A673 (cell line): ENCODE measurements at places on chromosomes 7 and 10. TPM values are rescaled to one million over a fixed set of nuclear protein-coding genes. Genes with fewer than 3 reads are reported as not detected.

Gene GOLGA7B
- total RNA-seq: 0.63 and 0.64 TPM in 2 replicates

Gene TRIM50
- total RNA-seq: not detected in 2 replicates

Gene NKX1-2
- total RNA-seq: not detected in 2 replicates

Gene GTF2IRD1
- total RNA-seq: 73.6 and 80.4 TPM in 2 replicates

Gene ITPRID1
- total RNA-seq: 0.21 and 0.31 TPM in 2 replicates

Gene GIMAP2
- total RNA-seq: 4.3 TPM in 2 replicates

Gene AHR
- 11.8 and 13.5 TPM in 2 replicates for total RNA-seq

Gene STRIP2
- total RNA-seq: 9.1 and 10.7 TPM in 2 replicates

Gene ZNF777
- 19.3 and 19.6 TPM in 2 replicates for total RNA-seq

Gene SCIN
- total RNA-seq: 0.09 and 0.39 TPM in 2 replicates

Gene CCM2
- 35.2 and 36.0 TPM in 2 replicates for total RNA-seq

DNA sequence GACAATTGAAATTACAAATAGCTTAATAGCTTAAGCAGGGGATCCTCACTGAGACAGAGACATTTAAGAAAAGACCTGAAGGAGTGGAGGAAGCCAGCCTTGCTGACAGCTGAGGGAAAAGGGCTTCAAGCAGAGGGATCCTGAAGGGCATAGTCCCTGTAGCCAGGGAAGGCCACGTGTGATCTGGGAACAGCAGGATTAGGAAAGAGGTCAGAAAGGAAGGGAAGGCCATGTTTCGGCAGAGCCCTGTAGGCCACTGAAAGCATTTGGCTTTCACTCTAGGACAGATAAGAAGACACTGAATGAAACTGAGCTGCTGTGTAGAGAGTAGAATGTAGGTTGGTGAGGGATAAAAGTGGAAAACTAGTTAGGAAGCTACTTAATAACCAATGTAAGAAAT lies 3.4 kb upstream of the AKR1C8 start:
- DNase-seq: no peak

DNA sequence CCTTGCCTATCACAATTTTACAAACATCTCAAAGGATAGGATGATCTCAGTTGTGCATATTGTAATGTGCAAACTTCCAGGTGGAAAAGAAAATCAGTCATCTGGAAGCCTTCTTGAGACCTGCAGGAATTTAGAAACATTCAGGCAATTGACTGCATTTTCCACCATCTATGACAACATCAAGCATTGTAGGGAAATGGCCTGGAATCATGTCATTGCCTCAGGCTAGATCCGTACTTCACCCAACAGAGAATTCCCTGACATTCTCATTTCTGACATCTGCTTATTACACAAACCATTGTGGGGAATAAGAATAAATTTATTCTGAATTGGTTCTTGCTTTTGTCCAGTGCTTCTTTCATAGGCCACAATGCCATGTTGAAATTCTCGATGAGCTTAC lies 124.9 kb upstream of the NPVF start:
- no peak for DNase-seq

- no peak for DNase-seq
Measured at GRCh38 chr10:62626817-62627216, 177.7 kb upstream of the ADO start.

GRCh38 chr10:30068492-30069223 lies 9.3 kb upstream of the JCAD start:
- no peak for DNase-seq

GRCh38 chr10:100130831-100131230 lies 49.2 kb upstream of the CPN1 start:
- DNase-seq: no peak

DNA sequence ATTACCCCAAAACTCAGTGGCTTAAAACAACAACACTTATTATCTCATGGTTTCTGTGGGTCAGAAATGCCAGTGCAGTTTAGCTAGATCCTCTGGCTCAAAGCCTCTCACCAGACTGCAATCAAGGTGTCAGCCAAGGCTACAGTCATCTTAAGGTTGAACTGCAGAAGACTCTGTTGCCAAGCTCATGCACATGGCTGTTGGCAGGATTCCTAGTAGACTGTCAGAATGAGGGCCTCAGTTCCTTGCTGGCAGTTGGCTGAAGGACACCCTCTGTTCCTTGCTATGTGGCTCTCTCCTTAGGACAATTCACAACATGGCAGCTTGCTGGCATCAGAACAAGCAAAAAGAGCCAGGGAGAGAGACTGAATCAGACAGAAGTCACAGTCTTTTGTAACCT lies 34.7 kb downstream of the TOMM7 start:
- DNase-seq: no peak

DNA sequence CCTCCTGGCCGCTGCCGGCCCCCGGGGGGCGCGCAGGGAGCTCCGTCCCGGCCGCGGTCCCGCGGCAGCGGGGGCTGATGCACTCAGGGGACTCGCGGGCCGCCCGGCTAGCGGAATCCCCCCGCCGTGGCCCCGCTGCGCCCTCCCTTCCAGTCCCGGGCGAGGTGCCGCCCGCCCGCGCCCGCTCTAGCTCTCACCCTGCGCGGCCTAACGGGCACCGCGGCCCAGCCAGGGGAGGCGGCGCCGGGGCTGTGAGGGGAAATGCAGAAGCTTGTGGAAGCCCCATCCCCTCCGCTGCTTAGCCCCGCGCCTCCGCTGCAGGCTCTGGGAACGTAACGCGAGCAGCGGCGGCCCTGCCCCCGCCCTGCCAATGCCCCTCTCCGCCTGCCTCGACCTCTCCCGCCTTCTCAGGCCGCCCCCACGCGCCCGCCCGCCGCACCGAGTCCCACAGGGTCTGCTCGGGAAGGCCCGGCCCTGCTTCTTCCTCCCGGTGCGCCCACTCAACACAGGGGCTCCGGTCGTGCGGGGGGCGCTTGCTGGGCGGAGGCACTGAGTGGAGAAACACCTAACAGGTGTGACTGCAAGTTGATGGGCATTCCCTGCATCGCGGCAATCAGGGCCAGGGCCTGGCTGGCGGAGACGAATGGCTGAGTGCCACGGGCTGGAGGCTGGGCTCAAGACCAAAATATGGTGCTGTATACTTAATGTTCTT lies 384 bp upstream of the TMEM229A start:
- peak; percentile 83 for DNase-seq

DNA sequence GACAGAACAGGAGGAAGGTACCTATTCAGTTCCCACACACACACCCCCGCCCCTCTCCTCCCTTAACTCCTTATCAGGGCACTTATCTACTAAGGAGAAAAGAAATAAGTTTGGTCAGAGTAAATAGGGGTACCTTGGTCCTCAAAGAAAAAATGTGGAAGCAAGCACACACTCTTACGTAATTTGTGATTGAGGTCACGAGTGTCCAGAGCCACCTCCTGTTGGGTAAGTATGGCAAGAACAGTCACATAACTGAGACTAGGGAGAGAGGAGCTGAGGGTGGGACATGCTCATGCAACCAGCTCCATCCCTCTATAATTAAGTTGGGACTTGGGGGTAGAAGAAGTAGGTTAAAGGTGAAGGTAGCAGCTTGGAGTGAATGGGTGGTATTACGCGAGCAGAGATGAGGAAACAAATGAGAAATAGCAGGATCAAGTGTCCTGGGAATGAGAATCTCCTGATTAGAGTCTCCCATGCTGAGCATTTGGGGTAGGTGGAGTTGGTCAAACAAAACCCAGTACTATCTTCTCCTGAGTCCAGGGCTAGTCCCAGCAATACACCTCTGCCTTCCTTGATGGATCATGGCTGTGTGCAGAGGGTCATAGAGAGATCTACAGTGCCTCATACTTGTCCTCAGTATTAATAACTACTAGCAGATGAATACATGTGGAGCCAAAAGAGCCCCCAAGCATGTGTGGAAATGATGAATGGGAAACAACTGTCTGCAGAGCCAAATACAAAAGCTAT lies 77.1 kb downstream of the GSAP start:
- no peak for DNase-seq

DNA sequence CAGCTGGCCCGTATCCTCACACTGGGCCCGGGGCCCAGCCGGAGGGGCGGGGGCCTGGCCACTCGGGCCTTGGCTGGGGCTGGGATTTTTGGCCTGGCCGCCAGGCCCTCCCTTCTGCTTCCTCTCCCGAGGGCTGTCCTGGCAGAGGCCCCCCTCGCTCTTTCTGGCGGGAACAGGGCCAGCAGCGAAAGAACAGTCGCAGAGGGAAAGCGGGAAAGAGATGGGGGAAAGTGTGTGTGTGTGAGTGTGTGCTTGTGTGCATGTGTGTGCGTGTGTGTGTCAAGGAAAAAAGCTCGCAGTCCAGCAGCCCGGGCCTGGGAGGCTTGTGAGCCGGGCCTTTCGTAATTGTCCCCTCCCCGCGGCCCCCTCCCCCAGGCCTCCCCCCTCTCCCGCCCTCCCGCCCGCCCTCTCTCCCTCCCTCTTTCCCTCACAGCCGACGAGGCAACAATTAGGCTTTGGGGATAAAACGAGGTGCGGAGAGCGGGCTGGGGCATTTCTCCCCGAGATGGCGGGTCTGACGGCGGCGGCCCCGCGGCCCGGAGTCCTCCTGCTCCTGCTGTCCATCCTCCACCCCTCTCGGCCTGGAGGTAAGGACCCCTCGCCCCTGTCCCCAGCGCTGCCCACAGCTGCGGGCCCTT lies at the start of gene ELN:
ELN (plus strand) TSS at position 491 of the 638 bp plus-strand sequence; CDS start at position 506, 15 bp downstream.
- peak; percentile 72 for DNase-seq

- no peak for DNase-seq
Measured at GRCh38 chr7:101102026-101102425, 16.7 kb downstream of the TRIM56 start.

GRCh38 chr10:82981137-82981723 lies 1106.2 kb downstream of the NRG3 start:
- DNase-seq: no peak

DNA sequence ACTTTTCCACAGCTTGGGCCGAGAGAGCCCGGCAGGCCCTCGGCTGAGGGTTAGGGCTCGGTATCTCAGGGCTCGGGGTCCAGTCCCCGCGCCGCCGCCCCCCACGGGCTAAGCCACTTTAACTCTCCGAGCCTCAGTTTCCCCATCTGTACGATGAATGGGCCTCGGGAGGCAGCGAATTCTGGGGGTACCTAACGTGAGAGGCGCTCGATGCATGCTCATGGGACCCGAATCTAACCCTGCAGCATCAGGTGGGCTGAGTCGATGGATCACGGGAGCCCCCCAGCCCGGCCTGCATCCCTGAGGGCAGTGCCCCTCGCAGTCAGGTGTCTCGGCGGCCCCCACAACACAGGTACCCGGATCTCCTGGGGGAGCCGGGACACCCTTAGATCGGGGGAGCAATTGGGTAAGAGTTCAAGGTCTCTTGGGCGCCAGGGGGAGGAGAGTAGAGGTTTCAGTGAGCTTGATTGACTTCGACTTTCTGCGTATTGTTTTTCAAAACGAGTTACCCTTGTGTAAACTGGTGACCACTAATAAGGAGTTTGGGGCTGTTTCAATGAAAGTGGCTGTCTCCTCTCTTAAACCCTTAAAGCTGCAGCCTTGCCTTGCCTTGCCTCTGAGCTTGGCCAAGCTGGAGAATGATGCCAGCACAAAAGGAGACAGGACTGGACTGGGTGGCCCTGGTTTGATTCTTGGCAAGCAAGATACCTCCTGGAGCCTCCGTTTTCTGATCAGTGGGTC lies 631 bp downstream of the POR start:
- peak; percentile 18 for DNase-seq

- no peak for DNase-seq
Measured at GRCh38 chr7:13017333-13017857, 330.0 kb downstream of the ARL4A start.

DNA sequence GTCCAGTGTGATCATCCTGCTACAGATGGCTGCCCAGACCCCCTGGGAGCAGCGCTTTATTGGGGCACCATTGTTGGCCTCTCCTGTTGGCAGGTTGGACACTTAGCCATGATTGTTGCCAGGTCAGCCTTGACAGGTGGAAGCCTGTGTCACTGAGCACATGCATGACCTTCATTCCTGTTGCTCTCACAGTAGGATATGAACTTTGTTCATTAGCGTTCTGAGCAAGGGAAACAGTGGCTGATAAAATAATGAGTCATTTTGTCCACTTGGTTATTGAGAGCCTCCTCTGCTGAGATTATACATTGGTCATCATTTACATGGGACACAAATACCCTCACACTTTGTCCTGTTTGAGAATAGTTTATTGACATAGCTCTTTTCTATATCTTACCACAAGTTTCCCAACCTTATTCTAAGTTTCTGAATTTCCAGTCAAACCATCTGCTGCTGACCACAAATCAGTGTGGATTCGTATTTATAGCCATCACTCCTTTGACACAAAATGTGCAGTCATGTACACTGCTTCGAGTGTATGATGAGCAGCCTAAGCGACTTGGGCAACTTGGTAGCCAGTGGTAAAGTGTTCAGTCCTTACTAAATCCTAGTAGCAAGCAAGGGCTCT lies 102.6 kb downstream of the TPST1 start:
- no peak for DNase-seq
